Activated CD4-positive, alpha-beta memory T cell treated with anti-CD3 and anti-CD28 coated beads for 36 hours (primary cell): ENCODE measurements at places on chromosomes 7 and 10.
A peak's percentile ranks its signal among the peaks of the same experiment; 100 is the strongest.

GRCh38 chr7:93165447-93165846 lies 17.3 kb upstream of the SAMD9L start:
- DNase-seq, result no peak

DNA sequence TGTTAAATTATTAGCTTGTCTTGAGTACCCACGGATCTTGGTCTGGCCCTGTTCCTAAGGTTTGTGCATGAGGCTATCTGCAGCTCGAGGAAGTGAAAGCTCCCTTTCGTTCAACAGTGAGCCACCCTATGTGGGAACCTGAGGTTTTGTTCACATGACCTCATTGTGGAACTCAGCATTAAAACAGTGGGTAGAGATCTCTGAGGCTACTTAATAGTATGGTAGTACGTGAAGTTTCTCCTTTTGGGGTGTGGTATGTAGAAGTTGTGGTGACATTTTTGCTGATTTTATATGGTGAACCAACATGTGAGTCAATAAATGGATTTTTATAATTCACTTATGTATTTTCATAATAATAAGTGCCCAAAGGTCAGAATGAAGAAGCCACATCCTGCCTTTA lies 252.7 kb upstream of the FERD3L start:
- no peak for DNase-seq

GRCh38 chr7:148753224-148753623 lies 54.5 kb downstream of the CUL1 start:
- no peak for DNase-seq

DNA sequence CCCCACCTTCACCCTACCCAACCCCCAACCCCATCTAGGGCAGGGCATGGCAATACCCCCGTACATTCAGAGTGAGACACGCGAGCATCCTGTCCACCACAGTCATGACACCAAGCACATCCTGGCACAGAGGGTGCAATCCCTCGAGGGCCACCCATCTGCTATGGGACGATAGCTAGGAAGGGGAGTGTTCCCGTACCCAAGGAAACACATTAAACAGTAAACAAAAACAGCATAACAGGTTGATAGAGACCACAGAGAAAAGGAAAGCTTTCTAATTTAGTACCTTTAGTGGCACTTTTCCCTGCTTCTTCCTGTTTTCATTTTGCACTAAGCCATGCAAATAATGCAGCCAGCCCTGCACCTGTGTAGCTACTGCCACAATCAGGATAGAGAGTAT lies 2.3 kb upstream of the SMKR1 start:
- no peak for DNase-seq

GRCh38 chr7:99380823-99381663 lies 6.5 kb downstream of the ARPC1B start:
- DNase-seq, result peak; percentile 96

DNA sequence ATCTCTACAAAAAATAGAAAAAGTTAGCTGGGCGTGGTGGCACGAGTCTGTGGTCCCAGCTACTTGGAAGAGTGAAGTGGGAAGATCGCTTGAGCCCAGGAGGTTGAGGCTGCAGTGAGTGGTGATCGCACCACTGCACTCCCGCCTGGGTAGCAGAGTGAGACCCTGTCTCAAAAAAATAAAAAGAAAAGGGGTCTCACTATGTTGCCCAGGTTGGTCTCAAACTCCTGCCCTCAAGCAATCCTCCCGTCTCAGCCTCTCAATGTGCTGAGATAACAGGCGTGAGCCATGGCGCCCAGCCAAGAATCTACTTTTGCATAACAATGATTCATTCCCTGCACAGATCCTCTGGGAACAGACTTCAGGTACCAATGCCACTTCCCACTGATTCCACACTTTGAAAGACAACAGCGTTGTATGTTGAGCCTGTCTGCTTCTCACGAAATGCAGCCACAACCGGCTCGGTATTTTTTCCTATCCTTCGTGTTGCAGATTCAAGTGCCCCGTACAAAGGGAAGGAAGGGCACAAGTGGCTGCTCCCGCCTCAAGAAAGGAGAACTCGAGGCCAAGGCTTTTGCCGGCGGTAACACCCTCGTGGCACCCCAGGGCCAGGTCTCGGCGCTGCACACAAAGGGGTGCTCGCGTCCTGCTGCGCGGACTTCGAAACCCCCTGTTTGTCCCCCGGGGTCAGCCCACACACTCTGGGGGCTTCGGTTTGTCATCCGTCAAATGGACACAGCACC lies 745 bp downstream of the DAGLB start:
- peak; percentile 55 for DNase-seq

- DNase-seq, result no peak
Measured at GRCh38 chr7:98228801-98229200, 17.6 kb downstream of the BHLHA15 start.

DNA sequence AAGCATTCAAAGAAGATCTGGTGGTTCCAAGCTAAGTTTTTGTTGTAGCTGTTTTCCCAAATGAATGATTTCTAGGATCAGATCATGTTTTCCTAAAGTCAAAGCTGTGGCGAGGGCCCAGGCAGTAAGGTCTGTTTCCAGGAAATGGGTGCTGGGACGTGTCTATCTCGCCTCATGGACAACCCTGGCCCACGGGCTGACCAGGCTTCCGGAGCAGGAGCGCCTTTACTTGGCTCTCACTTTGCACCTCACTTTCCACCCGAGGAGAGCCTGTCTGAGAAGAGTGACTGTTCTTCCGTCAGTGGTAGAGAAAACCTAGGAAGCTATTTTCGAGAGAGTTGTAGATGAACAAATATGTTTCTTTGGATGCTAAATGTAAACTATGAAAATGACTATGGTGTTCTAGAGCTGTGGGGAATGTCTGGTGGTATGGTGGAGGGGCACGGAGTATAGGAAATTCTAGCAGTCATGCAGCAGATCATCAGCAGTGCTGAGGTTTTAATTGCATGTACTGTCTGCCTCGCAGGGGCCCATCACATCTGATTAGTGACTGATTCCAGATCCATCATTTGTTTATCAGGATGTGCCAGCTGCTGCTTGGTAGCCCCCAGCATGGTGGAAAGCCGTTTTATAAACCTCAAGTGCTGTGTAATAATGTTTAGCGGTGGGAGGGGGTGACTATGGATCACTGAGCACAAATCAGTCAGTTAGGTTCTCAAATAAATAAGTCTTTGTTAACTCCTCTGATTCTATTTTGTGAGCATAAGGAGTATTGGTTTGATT lies 66.6 kb downstream of the VWC2 start:
- DNase-seq, result no peak

DNA sequence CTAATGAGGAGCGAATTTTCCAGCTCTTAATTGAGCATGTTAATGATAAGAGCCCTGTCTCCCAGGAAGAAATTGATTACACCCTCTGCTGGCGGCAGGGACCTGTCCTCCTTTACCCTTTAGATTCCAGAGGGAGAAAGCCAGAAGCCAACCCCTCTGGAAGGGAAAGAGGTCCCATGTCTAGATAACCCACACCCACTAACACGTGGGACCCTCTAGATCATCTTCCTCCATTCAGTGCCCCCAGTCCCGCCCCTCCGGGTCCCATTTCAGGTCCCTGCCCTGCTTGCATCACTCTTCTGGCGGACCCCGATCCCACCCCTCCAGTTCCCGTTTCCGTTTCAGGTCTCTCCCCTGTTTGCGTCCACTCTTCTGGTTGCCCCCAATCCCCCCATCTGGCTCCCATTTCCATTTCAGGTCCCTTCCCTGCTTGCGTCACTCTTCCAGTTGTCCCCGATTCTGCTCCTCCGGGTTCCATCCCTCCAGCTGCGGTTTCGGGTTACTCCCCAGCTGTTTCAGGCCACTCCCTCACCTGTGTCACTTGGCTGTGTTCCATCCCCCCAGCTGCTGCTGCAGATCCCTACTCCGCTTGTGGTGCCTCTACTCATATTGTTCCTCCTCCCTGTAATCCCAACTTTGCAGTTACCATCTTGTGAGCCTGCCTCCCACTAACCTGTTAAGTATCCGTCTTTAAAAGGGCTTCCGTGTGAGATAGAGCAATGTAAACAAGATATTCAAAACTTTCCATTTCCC lies 202.4 kb downstream of the SH2D4B start:
- no peak for DNase-seq

DNA sequence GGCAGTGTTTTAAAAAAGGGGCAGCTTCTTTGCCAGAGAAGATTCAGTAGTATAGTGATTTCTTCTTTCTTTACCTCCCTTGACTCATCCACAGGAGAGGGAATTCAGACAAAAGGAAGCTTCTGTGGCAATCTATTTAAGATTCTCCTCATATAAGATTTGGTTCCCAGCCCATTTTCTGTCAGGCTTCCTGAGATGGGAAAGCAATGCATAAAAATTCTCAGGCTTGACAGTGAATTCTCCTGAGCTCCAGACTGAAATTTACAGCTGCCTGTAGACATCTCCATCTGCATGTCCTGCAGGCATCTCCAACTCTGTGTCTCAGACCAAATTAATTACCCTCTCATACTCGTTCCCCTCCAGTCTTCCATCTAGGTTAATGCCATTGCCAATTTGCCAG lies 72.8 kb downstream of the TSPAN12 start:
- no peak for DNase-seq

GRCh38 chr10:13317474-13317873 lies 17.6 kb upstream of the PHYH start:
- DNase-seq, result no peak

- no peak for DNase-seq
Measured at GRCh38 chr7:84700563-84701370, 486.1 kb downstream of the SEMA3D start.

DNA sequence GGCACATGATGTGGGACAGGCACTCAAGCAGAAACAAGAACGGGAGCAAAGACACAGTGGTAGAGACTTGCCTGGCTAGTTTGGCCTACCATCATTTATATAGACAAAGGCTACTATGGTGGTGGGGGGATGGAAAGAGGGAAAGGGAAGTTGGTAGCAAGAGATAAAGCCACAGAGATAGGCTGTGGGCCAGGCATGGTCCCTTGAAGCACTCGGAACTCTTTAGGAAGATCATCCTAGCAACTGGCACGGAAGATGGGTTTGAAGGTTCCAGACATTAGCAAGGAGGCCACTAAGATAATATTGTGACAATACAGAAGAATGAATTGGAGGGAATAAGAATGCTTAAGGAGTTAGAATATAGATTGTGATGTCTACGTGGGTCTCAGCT lies 319.6 kb downstream of the ELMO1 start:
- DNase-seq, result no peak

DNA sequence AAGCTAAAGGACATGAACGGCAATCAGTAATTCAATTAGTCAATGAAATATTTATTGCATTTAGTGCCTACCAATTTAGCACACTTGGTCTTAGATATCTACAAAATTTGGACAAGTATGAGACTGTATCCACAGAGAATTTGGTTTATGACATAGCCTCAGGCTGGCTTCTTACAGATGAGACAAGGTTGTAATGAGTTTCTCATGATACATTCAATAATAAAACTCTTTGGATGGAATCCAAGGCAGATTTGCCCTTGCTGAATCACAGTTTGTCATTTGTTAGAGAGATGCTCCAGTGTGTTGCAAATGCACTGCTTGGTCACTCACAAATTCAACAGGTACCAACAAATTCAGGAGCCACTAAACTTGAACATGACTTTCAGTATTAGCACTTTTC lies 162.5 kb downstream of the GPR37 start:
- DNase-seq, result no peak

DNA sequence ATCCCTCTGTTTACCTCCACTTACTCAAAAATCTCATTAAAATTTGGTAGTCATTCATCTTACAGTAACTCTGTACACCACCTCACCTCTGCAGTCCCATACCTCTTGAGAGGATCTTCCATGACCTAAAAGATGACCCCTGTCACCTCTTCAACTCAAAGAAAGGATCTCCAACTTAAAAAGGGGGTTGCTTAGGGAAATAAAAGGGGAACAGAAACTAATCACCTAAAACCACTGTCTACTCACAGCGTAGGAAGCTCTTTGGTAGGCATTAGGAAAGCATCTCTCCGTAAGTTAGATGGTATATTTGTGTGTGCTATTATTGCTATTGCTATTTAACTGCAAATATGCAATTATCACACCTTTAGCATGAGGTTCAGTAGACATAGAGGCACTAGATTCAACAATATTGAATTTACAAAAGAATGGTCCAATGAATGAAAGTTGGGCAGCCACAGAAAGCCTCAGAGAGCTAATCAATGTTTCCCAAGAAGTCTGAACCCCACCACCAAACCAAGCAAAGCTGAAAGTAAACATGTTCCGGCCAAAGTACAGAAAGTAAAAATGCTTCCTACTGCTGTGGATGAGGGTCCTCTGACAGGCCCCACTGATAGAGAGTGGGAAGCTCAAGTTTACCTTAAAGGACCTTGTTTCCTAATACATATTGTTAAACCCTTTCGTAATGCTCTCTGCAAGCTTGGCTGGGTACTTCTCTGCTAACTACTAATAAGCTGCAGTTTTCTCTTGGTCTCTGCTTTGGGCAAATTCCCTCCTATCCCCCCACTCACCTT lies 105.8 kb downstream of the GRM8 start:
- no peak for DNase-seq

DNA sequence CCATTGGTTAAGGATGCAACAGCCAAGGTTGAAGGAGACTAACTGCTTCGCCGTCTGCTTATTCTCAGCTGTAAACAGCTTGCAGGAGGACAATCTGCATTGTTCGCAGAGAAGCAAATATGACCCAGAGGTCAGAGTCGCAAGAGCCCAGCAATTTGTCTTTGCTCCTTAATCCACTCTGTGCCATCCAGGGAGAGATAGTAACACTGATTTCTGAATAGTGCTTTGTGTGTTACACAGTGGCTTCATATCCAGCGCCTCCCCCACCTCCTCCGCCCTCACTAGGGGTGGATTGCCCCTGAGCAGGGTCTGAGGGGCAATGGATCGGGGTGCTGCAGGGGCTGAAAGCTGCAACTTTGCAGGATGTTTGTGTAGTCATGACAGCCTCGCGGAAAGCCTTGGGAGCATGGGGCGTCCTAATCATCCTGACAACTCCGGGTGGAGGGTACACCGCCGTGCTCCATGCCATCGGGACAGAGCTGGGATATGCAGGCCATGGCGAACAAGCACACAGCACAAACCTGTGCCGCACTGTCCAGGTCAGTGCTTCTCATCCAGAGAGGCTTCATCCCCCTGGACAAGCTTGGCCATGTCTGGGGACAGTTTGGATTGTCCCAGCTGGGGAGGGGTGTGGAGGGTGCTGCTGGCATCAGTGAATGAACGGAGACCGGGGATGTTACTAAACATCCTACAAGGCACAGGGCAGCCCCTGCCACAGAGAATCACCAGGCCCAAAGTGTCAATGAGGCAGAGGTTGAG lies 103.1 kb upstream of the INSIG1 start:
- DNase-seq, result no peak

DNA sequence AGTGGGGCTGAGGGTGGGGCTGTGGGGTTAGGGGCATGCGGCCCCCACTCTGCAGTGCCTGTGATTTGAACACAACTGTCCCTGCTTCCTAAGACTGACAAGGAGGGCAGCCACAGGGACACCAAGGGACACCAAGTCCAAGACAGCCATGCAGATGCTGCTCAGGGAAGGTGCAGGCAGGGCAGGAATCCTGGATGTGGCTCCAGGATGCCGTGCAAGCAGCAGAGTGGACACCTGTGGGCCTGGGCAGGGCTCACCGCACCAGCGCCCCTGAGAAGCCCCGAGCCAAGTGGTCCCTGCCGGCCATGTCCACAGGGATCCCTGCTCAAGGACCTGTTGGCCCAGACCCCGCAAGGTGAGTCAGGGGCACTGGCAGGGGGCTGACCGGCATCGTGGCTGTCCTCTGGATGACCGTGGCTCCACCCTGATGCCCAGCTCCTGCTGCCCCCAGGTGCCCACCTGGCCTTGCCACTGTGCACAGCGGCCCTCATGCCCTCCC lies 58.5 kb downstream of the STK32C start:
- no peak for DNase-seq

GRCh38 chr7:131027287-131027773 lies 293.3 kb upstream of the KLF14 start:
- DNase-seq, result peak; percentile 66
